ENCODE measurements at places on chromosomes 3 and 15.

DNA sequence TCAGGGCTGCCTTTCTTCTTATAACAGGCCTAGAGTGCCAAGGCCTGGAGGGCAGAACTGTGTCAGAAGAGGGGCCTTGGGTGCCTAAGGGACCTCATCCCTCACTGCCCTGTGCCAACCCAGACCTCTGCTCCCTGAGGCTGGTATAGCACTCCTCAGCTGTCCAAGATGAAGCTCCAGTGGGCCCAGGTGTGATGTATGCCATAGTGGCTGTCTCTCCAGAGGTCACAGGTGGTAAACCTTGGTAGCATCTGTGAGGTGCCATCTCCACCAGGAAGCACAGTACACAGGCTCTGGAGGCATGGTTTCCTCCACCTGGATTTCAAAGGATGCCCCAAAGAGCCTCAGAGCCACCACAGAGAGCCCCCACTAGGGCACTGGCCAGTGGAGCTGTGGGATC, 12.3 kb upstream of the KLHL40 start:
- no peak for DNase-seq

DNA sequence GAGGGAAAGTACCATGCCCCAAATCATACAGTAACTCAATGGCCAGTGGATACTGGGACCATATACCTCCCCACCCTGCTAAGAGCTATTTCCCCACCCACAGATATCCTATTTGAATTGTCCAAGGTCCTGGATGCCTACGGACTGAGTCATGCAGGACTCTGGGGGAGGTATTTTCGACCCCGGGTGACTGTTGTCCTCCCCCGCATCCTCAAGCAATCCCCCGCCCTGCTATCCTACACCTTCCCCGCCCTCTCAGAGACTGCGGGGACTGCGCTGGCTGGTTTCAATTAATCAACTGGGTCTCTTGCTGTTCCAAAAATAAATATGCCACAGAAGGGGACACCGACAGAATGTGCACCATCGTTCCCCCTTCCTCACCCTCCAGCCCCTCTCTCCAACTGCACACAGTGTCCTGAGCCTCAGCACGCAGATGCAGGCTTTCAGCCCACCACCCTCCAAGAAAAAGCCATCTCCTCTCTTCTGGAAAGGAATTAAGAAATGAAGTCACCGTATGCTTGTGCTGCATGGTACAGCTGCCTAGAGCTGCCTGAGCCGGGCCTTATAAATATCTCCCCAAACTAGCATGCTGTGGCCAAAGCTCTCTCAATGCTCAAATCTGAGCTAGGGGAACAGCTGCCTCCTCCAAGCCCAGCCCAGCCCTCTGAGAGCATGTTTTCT, 8.1 kb downstream of the CAV3 start:
- no peak for DNase-seq

- no peak for DNase-seq
Observed at GRCh38 chr15:83436513-83437158, 10.5 kb upstream of the SH3GL3 start.

GRCh38 chr3:158350971-158351370, 220.0 kb upstream of the MLF1 start:
- DNase-seq: no peak

DNA sequence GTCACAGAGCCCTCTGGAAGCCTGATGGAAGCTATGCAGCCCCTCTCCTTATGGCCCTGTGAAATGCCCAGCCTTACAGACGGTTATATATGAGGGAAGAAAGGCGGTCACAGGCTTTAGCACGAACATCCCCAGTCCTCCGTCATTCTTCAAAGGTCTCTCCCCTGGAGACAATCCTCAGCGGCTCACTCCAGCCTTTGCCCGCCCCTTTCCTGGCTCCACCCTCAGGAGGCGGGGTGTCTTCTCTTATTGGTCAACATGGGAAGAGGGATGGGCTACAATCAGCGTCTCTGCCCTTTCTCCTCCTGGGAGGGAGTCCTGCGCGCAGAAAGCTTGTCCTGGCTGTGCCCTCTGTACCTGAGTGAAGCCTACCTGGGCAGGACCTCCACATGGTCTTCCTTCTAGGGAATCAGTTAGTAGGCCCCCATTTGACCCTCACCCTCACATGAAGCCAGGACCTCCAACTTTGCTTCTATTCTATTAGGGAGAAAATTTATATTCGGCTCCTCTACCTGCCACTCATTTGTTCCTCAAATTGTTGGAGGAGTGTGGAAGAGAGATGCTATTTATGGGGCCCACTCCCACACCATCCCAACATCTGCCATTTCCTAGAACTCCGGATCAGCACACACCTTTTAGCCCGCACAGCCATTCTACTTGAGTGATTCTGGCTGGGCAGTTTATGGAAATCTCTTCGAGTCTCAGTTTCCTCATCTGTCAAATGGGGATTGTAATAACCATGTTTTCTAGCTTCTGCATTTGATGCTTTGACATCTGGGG, 112.9 kb upstream of the SLC6A11 start:
- DNase-seq: no peak

- DNase-seq: no peak
Observed at GRCh38 chr3:197353001-197353866, 54.8 kb upstream of the DLG1 start.

DNA sequence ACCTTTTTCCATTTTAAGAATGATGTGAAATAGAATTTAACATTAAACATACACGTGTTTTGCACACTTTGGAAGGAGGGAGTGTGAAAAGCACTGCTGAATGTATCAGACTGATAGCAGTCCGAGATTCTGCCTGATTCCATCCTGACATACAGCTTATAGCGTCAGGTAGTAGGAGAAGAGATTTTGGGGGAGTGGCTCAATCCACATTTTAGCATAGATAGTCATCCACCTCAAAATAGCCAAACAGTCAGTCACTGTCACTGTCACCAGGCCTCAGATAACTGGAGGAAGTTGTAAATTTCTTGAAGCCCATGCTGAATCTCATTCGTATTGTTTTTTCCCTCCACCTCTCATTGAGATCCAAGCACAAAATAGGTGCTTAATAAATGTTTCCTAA, 35.4 kb upstream of the ARHGEF26 start:
- DNase-seq: no peak

- DNase-seq: no peak
Observed at GRCh38 chr3:16944356-16944755, 59.6 kb downstream of the PLCL2 start.

DNA sequence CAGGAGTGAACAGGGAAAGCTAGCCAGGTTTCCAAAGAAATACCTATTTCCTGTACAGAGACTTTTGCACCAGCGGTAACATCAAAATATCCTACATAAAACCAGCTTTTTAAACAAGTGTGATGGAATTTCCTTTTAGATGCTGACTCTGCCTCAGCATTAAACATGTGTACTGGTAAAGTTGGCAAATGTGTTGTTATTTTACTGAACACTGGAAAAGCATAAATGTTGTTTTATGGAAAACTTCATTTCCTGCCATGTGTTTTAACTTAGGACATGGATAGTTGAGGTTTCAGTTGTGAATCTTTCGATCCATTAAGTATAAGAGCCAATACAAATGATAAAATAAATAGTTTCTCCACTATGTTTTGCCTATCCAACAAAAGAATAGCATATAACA, 15.7 kb downstream of the OXNAD1 start:
- DNase-seq: no peak

DNA sequence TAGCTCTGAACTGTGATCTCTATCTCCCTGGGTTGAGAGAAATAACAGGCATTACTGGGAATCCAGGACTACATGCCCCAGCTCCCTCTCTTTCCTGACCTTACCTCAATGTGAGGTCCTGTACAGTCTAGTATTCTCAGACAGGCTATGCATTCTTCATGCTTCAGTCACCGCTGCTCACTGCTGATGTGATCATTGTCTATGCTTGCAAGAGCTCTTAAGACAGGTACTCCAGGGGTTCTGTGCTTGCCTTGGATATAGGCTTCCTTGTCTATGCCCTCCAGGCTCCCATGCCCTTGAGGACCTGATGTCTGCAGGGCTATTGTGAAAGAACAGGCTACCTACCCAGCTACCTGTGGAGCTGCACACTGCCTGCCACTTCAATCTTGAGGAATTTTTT, 183.6 kb downstream of the MBNL1 start:
- DNase-seq: no peak

GRCh38 chr3:133525435-133525834, 48.1 kb upstream of the CDV3 start:
- no peak for DNase-seq

GRCh38 chr3:56725175-56725574, 42.1 kb upstream of the TASOR start:
- DNase-seq: peak; percentile 17

DNA sequence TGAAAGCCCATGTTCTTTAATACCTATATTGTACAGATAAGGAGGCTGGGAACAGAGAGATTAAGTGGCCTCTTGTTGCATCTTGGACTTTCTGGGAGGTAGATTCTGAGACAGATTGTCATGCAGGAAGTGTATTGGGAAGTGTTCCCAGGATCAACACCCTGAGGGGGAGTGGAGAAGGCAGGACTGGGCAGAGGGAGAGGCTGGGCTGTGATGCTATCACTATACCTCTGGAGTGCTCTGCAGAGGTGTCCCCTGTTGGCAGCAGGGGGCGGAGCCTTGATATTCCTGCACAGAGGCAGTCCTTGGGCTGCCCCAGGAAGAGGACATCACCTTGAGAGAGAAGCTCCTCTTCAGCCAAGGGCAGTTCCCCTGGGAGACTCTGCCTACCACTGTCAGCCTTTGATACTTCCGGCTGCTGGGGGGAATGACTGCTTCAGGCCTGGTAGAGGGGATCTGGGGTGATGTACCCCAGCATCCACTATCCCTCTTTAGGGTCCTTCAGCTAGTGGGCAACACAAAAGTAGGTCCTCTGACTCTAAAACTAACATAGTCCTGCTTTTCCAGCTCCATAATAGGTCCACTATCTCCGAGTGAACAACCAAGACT, 97.4 kb upstream of the RNU6-1 start:
- DNase-seq: no peak

- DNase-seq: no peak
Observed at GRCh38 chr15:100255644-100256043, 86.1 kb downstream of the ADAMTS17 start.

DNA sequence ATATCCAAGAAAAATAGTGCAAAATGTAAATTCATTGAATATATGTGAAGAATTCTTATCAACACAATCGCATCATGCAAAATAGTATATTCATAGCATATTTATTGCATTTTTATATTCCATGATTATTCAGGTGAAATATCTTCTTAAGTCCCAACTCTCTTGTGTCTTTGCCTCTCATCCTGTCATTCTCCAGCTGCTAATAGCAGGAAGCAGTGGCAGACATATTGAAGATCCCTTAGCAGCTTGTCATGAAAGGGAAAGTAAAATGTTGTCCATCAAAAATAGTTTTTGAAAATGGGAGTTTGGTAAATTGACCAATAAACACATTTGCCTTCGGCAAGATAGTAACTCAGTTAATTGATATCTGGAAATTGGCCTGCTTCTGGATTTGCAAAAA, 265.3 kb upstream of the TGFBR2 start:
- no peak for DNase-seq

- DNase-seq: no peak
Observed at GRCh38 chr15:40313531-40314398, 6.0 kb upstream of the PLCB2 start.

- DNase-seq: no peak
Observed at GRCh38 chr15:34900748-34901147, 68.8 kb downstream of the AQR start.

DNA sequence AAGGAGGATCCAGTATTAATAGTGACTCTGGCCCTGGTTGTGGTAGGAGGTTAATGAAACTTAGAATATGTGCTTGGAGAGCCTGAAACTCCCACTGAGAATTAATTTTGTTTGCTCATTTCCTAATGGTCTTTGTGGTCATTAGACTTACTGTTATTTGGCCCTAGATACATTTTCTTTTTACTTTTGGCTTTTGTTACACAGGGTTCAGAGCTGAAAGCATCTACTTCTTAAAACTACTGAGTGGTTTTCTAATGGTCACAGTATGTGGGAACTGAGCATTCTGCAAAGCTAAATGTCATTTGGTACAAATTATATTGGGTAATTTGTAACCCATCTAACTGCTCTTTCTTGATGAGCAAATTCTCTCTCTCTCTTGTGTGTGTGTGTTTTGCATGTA, 433.4 kb upstream of the IL12A start:
- DNase-seq: no peak
